ENCODE measurements at places on chromosomes 6 and 20. TPM values are rescaled to one million over a fixed set of nuclear protein-coding genes. Genes with fewer than 3 reads are reported as not detected.

GRCh38 chr6:90654166-90654565 is 67.3 kb upstream of the MAP3K7 start:
- no peak for DNase-seq

- no peak for DNase-seq
Observed at GRCh38 chr20:59382157-59382725, 81.8 kb downstream of the EDN3 start.

Gene HRH3
- not detected for total RNA-seq

Gene LIN28B
- not detected for total RNA-seq

Gene CAGE1
- total RNA-seq: 0.18 TPM

DNA sequence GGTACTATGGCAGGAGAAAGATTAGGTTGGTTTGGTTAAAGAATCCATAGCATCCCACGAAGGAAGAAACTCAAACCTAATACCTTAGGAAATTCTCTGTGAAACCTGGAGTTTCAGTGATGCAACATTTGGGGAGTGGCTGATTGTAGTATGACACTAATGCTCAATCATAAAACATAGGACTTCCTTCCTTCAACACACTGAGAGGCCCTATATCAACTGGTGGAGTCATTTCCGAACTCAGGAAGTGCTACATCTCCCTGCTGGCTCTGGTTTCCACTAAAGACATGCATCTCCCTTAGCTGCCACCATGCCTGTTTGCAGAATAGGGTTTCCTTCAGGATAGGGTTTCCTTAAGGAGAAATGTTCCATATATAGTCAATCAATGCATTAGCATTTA is 5.2 kb upstream of the MANEA start:
- DNase-seq: no peak

- no peak for DNase-seq
Observed at GRCh38 chr20:8749986-8750385, 318.9 kb upstream of the PLCB4 start.

Gene ZSCAN16
- 2.9 TPM for total RNA-seq

DNA sequence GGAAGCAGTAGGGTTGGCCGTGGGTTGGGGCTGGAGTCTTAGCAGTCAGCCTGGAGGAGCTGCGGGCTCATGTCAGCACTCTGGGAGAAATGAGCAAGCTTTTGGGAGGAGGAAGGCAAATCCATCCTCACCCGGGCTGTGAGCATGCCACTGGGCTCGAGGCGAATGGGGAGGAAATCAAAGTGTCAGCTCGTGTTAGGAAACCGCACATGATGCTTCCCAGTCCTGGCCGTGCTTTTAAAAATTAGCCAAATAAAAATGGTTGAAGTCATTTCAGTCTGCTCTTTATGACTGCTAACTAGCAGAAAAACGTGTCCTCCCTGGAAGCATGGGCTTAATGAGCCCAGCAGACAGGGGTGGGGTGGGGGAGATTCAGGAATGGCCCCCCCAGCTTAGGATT is 98.1 kb downstream of the NFATC2 start:
- no peak for DNase-seq

Gene ZNF391
- 1.1 TPM for total RNA-seq

DNA sequence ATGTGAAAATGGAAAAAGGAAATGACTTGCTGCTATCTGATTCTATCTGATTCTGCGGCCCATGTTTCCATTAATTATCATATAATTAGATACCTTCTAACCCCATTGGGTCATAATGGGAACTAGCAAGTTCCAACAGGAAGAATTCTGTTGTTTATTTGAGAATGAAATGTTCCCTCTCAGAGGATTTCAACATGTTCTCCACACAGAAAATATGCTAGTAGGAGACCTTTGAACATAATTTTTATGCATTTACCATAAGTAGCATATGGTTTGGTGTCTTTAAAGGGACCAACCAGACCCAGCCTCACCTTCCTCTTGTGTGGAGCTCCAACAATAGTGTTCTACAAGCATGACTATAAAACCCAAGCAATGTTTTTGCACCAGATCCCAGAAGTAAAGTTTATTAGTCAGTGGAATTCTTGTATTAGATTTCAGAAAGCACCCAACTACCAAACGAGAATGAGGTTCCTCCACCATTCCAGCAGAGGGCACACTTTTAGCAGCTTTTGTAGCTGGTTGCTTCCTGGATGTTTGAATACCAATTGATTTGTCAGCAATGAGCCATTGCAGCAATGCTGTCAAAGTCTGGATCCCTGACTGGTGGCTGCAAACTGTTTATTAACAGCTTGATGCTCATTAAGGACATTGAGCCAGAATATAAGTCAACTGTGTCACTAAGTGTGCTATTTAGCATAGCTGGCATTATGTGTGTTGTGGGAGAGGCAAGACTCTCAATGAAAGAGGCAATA is 143.6 kb upstream of the GJE1 start:
- DNase-seq: peak; percentile 45

- DNase-seq: peak; percentile 62
Observed at GRCh38 chr6:25042036-25042521, 106.3 kb upstream of the RIPOR2 start.

- no peak for DNase-seq
Observed at GRCh38 chr6:69861986-69862385, 4.4 kb upstream of the COL19A1 start.

GRCh38 chr6:33433544-33434191 is 13.8 kb downstream of the SYNGAP1 start:
- no peak for DNase-seq

Gene PLN
- not detected for total RNA-seq

GRCh38 chr6:38137608-38138265 is 318.2 kb downstream of the ZFAND3 start:
- no peak for DNase-seq

DNA sequence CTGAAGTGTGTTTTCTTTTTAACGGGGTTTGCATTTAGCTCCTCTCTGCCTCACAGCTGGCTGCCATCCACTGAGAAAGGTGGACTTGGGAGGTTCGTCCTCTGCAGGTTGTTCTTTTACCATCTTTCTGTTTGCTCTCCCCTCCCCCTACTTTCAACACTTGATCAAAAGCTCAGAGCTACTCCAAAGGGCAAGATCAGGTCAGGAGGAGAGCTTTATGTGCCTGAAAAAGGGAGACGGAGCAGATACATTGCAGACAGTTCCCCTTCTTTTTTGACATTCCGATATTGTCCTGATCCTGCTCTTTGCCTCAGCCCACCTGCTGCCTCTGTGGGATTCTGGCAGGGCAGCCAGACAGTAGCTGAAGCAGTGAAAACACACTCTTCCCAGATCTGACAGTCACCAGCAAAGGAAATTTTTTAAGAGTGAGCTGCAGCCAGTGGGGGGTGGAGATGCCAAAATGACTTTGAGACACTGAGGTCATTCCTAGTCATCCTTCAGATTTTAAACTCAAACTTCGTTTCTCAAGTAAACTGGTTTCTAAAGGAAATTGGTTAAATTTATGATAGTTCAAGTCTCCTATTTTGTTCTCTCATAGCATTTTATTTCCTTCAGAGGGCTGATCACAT is 26.5 kb downstream of the SMLR1 start:
- no peak for DNase-seq

Gene DSP
- 0.13 TPM for total RNA-seq

Gene THBD
- total RNA-seq: not detected

- peak; percentile 25 for DNase-seq
Observed at GRCh38 chr20:15895560-15896084, 677.6 kb downstream of the KIF16B start.

All from activated CD8-positive, alpha-beta T cell treated with anti-CD3 and anti-CD28 coated beads, Interleukin-2, amount 10 ng/mL, durations not matched to agents 7 days and 5 days (primary cell).